ENCODE measurements at places on chromosomes 7 and 10.

DNA sequence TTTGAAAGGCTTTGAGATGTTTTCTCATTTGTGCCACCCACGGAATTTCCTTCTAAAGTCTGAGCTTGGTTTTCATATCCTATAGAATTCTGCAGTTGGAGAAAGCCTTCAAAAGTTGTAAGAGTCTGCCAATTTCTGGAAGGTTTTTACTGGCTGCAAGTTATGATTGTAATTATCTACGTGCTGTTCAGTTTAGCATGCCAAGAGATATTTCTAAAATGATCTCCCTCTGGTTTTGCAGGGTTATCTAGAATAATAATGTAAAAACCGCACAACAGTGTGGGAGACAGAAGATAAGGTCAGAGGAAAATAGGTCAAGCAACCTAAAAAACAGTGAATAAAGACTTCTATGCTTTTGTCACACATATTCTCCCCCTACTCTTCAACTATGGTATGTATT, 69.3 kb downstream of the MTERF1 start:
- no peak for DNase-seq

DNA sequence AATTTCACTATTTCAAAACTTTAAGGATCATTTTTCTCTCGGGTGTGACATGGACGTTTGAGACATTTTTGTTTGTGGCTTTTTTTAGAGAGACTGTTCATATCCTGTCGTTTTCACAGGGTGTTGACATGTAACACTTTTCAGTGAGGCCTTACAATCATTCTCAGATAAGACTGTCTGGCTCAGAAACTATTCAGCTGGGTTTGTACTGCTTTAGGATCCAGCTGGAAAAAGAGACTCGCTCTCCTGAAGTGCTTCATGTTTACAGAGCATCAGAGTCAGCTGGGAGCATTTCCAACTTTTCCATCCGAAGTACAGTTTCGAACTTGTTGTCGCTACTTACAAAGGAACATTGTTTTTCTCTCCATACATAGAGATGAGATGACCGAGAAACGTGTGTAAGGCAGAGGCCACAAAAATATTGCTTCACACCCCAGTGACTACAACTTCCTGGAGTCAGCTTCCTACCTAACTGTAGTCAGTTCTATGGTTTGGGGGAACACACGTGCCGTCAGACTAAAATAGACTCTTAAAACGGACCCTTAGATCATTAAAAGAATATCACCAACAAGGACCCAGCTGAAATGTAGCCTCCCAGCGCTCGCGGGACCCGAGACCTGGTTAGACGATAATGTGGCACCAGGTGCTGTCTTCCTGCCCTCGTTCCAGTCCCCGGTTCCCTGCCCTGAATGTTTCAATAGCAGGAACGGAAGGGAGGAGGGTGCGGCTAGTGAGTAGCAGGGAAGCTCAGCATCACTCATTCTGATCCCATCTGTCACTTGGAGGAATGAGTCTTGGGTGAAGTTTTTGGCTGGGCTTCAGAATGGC, 78.0 kb downstream of the MKI67 start:
- DNase-seq, result no peak

DNA sequence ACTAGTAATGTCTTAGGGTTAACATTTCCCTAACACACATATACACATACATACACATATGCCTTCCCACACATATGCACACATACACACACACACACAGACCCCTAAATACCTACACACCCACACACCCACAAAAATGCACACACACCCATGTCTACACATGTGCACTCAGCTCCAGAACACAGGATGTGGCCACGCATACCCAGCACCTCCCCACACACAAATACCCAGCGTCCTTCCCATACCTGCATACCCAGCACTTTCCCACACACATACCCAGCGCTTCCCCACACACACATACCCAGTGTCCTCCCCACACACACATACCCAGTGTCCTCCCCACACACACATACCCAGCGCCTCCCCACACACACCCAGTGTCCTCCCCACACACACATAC, 534.9 kb downstream of the DNAJB6 start:
- DNase-seq, result no peak

GRCh38 chr7:106017657-106018056, 54.6 kb downstream of the CDHR3 start:
- DNase-seq, result no peak

GRCh38 chr10:70302292-70302691, 18.5 kb upstream of the NPFFR1 start:
- peak; percentile 26 for DNase-seq

DNA sequence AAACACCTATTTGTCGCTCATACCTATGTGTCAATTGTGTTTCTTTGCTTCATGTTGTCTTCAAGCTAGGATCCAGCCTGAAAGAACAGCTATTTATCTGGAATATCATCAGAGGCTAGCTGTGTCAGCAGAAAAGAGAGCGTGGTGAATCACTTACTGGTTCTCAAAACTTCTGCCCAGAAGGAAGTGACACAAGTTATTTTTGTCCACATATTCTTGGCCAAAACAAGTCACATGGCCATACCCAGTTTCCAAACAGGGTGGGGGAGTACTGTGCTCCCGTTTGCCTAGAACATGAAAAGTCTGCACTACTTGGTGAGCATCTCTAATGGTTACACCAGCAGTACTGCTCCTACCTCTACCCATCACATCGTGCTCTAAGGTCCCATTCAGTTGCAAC, 160.9 kb upstream of the CSTF2T start:
- DNase-seq, result peak; percentile 9

DNA sequence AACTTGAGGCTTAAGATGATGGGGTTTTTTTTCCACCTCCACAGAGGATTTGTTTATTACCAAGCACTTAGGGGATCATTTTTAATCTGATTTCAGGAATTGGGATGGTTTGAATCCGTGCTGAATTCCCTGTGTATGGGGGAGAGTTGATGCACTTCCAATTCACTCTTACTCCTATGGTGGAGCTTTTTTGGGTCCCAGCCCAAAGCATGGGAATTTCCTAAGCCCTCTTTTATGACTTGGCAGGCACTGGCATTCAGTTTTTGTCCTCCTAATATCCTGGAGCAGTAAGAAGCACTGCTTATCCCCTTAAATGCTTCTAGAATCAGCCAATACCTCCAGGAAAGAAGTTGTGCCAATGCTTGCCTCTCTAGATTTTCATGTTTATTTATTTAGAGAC, 78.7 kb downstream of the HYCC1 start:
- DNase-seq, result peak; percentile 12

- no peak for DNase-seq
These were observed 23.4 kb upstream of the NME8 start for GRCh38 chr7:37825038-37825437.

- DNase-seq, result peak; percentile 17
These were observed 628 bp downstream of the MPLKIP start for GRCh38 chr7:40133561-40134427.

- DNase-seq, result no peak
These were observed 159.1 kb downstream of the LRRC4 start for GRCh38 chr7:127872122-127872521.

DNA sequence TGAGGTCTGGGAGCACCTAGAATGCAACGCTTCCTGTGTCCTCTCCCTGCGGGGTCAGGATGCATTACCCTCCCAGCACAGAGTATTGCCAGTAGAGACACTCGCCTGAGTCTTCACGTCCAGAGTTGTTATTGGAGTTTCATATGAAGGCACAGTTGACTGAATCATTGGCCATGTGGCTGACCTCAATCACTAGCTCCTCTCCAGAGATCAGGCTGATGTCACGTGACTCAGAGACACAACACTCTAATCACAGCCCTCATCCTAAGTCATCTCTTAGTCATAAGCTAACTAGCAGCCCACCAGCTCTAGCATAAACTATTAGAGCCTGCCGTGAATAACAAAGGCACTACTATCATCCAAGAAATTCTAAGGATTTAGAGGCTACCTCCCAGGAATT, 107.8 kb downstream of the HECW1 start:
- DNase-seq, result peak; percentile 85

DNA sequence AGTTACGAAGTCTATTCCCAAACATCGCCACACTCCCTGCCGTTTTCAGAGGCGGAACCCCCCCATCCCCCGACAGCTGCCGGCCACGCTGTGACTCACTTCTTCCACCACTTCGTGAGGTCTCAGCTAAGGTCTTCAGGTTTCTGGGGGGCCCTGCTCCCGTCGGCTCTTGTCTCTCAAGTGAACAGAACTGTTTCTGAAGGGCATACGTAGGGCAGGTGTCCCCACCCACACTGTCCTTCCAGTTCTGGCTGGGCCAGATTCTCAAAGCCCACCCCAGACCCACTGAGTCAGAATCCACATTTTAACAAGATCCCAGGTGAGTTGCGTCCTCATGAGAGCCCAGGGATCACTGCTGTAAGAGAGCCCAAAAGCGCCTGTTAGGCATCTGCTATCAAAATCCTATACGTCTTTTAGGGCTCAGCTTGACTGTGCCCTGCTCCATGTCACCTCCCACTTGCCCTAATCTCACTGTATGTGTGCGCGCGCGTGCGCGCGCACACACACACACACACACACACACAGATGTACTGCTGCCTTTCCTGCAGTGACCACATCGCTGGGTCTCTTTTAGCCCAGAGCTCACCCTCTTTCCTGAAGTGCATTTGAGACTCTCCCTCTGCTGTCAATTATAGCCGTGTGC, 78.8 kb downstream of the PROSER2 start:
- DNase-seq, result no peak

- DNase-seq, result peak; percentile 88
These were observed 24.5 kb downstream of the STEAP1 start for GRCh38 chr7:90178679-90179278.

DNA sequence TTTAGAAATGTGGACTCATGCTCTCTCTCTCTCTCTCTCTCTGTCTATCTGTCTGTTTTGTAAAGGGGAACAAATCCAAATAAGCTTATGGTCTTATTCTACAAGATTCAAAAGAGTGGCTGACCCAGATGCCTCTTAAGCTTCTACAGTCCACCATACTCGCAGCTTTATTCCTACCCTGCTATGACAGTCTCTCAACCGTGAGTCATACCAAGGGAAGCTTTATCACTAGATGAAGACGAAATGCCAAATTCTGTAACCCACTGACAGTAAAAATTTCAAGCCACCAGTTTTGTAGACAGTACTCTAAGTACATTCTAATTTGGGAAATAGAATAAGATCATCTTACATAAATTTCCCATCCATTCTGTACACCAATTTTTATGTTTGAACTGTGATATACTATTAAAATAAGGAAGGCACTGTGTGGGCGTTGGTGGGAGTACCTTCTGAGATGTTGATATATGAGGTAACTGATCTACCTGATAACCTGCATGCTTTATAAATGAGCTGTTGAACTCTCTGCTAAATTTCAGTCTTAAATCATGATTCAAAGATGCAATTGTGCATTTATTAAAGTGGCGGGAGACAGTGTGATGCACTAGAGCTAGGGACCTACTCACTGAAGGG, 153.2 kb downstream of the KLF6 start:
- DNase-seq, result peak; percentile 28

DNA sequence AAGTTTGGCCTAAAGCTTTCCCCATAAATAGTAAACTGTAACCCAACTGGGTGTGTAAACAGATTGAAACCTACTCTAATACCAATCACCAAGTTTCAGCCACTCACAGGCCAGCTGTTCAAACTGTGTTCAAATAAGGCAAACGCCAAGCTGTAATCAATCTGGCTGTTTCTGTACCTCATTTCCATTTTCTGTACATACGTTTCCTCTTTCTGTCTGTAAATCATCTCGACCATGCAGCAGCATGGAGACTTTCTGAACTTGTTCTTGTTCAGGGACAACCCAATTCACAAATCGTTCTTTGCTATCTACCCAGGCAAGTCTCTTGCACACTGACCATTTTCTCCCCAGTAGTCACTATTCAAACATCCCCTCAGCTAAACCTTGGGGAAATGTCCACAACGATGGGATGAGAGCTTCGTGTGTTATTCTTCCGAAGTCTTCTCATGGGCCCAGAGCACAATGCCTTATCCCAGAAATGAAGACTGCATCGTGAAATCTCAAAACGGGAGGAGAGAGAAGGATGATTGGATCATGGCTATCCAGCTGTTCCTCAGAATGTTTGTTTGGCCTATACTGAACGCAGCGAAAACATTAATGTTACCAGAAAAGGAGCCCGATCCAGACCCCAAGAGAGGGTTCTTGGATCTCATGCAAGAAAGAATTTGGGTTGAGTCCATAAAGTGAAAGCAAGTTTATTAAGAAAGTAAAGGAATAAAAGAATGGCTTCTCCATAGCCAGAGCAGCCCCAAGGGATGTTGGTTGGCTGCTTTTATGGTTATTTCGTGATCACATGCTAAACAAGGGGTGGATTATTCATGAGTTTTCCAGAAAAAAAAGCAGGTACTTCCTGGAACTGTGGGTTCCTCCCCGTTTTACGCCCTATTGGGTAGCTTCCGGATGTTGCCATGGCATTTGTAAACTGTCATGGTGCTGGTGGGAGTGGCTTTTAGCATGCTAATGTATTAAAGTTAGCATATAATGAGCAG, 86.2 kb downstream of the SLC16A9 start:
- no peak for DNase-seq

- DNase-seq, result no peak
These were observed 106.6 kb downstream of the PRKCQ start for GRCh38 chr10:6473430-6473829.

- no peak for DNase-seq
These were observed 156.8 kb upstream of the LYZL1 start for GRCh38 chr10:29131952-29132547.

DNA sequence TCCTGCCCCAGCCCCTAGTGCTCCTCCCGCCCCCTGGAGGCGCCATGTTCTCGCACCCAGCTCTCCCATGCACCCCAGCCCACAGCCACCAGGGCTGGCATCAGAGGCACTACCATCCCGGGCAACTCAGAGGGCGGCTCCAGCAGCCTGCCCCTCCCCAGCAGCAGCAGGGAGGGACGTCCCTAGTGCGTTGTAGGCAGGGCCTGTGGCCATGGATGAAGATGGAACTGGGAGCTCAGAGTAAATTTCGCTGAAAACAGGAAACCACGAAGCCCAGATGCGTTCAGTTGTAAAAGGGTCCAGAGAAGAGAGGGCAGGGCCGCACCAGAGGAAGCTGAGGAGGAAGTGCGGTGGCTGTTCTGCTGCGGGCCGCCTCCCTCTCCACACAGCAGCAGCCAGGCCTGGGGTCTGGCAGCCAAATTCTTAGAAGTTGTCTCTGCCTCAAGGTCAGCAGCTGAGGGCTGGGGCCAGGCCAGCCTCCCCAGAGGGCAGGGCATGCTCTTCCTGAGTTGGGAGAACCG, 24.6 kb downstream of the VSIR start:
- no peak for DNase-seq

GRCh38 chr10:57621466-57621865, 646.2 kb downstream of the IPMK start:
- no peak for DNase-seq

GRCh38 chr10:47062441-47063200, 151.4 kb downstream of the PTPN20 start:
- DNase-seq, result no peak

DNA sequence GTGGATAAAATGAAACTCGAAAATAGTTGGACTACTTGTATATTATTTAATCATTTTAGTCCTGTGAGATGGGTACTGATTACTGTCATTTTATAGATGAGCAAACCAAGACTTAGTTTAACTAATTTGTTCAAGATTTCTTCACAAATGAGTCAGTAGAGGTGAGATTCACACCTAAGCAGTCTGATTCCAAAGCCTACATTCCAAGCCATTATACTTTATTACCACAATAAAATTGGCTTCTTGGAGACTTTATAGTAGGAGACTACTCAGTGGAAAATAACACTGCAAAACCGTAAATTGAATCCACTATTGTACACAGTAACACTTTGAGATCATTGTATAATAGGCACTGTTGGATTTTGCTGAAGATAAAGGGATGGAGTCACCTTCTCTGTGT, 2.2 kb downstream of the PHTF2 start:
- no peak for DNase-seq
